ENCODE measurements at places on chromosomes 16 and 17.

DNA sequence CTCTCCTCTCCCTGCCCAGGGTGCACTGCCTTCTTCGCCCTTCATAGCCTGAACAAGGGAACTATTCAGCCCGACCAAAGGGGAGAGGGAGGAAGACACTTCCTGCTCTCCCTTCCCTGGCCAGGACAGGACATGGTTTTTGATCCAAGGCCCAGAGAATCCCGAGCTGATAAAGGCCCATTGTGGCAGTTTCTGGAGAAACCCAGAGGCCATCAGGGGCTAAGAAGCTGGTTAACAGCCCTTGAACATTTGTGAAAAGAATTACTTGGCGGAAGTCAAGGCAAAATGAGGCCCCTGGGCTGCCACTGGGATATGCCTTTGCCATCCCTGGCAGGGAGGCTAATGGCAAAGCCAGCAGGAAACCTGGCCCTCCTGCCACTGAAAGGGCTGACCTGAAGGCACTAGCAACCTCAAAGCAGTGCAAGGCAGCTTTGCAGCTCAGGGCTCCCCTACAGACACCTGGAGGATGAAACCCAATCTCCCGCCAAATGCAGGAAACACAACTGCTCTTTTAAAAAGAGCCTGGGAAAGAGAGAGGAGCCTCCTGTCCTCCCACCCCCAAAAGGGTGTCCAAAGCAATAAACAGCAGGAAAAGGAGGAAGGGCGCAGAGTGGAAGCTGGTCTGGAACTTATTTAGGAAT lies 12.6 kb downstream of the PHB1 start:
- no peak for ATAC-seq

DNA sequence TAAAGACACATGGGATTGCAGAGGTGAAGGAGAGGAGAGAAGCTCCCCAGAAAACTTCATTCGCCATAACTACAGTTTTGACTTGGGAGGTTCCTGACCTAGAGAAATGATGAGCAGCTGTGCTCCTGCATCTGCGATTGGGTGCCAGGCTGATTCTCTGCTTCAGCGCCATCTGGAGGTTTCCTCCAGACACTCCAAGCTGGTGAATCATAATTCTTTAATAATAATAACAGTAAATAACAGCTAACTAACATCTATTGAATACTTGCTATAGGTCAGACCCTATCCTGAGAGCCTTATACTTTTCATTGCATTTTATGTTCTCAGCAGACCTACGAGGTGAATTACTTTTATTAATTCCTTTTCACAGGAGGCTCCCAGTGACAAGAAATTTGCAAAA lies 575.8 kb downstream of the TOX3 start:
- no peak for ATAC-seq

DNA sequence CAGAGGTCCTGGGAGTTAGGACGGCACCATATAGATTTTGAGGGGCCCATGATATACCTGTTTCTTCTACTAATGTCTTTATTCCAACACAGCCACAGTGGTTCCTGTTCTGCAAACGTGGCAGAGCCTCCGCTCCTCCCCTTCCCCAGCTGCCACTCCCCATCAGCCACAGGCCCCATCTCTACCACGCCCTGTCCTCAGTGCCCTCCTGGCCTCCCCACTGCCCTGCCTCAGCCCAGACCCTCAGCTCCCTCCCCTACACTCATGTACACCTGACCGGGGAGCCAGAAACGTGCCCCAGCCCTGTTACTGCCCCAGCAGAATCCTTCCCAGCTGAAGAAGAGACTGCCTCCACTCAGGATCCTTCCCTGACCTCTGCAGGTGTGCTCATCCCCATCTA lies 11.9 kb upstream of the RBFOX3 start:
- ATAC-seq: no peak

GRCh38 chr17:5780476-5780875 lies 196.2 kb upstream of the NLRP1 start:
- no peak for ATAC-seq

DNA sequence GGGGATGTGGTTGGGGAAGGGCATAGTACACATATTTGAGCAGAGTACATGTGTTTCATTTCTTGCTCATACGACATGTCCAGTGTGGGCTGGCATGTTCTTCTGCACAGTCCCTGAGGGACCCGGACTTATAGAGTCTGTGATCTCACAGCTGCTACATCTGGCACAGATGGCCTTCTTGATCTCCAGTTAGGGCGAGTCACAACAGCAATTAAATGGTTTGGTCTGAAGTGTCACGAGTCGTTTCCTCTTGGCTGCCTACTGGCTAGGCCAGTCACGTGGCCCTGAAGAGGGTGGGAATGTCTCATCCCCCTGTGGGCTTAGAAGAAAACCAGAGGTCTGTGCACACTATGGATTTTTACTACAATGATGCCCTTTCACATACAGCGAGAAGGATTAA lies 443.6 kb downstream of the WWOX start:
- ATAC-seq: no peak

DNA sequence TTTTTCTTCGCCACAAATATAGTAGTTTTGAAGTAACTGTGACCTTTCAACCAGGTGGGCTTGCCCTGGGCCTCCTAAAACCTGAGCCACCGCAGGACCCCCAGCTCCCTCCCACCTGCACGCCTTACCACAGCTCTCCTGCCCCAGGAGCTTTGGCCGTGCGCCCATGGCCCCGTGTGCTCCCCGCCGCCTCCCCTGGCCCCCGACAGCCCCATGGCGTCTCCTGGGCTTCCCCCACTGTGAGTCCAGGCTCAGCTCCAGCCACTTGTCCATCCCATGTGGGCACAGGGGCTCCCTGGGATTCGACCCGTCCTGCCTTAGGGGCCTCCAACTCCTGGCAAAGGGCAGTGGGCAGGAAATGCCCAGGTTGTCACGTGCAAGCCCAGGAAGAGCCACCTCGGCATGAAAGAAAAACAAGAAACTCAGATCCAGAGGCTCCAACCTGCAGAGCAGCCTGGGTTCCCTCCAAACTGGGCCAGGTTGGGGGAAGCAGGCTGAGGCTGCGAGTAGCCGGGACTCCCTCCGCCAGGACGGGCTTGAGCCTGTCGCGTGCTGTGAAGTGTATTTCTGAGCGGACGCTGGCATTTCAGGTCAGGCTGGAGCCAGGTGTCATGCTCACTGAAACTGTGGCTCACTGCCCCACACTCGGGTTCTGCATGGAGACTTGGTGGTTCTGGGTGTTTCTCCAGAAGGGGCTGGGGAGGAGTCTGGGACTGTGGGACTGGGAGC lies 5.8 kb downstream of the LGALS3BP start:
- ATAC-seq: no peak

GRCh38 chr16:88008840-88009239 lies 57.6 kb downstream of the BANP start:
- ATAC-seq: no peak

DNA sequence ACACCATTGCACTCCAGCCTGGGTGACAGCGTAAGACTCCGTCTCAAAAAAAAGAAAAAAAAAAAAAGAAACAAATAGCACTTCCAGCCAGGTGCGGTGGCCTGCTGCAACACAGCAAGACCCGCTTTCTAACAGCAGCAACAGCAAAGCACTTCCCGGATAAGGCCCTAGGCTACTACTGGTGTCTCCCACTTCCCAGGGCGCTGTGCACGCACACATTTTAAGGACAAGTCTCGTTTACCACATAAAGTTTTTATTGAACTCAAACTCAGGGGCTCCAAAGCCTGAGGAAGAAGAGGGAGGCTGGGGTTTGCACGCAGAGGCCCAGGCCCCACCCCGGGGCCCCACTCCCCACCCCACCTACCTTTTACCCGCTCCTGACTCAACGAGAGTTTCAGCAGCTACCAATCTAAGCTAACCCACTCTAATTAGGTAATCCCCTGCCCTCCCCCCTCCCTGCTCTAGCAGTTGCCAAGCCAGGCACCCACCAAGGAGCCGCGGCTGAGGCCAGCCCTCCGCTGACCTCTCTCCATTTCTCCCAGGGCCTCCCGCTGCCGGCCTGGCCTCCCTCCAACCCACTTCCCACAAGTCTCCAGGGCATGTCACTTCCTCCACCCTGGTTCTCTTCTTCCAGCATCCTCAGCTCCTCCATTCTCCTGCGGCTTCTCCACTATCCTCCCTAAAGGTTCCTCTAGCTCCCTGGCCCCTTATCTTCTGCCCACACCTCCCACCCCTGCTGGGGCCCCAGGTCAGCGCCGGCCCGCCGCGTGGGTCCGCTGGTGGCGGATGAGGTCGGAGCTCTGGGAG lies 2.4 kb downstream of the ZNF768 start:
- no peak for ATAC-seq

- no peak for ATAC-seq
These were observed 59.2 kb upstream of the ADORA2B start for GRCh38 chr17:15885770-15886169.

DNA sequence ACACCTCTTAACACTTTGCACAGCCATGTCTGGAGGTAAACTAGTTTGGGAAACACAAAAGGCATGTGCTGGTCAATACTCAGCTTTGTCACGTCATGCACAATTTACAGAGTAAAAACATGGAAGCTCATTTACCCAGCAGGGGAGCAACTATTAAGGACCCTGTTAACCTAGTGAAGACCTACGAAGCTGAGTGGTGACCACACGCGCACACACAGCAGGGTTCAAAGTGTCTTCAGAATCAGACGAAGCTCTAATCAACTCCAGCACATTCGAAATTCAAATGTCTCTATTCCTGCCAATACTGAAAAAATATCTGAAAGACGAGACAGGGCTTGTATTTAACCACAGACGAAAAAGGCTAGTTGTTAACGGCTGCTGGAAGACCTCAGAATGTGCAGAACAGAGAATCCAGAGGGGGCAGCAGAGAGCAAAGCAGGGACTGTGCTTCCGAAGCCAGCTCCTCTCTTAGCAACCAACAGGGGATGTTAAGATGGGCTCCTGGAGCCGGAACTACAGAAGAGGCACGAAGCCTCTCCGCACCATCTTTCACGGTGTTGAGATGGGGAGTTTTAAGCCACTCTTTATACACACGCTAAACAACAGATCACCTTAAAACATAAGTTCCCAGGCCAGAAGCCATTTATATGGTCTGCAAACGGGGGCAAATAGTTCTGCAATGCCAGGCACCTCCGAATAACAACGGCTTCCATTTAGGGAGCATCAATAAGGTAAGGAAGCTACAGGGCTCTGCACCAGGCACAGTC lies 45.7 kb downstream of the CMTM4 start:
- ATAC-seq: peak; percentile 89

DNA sequence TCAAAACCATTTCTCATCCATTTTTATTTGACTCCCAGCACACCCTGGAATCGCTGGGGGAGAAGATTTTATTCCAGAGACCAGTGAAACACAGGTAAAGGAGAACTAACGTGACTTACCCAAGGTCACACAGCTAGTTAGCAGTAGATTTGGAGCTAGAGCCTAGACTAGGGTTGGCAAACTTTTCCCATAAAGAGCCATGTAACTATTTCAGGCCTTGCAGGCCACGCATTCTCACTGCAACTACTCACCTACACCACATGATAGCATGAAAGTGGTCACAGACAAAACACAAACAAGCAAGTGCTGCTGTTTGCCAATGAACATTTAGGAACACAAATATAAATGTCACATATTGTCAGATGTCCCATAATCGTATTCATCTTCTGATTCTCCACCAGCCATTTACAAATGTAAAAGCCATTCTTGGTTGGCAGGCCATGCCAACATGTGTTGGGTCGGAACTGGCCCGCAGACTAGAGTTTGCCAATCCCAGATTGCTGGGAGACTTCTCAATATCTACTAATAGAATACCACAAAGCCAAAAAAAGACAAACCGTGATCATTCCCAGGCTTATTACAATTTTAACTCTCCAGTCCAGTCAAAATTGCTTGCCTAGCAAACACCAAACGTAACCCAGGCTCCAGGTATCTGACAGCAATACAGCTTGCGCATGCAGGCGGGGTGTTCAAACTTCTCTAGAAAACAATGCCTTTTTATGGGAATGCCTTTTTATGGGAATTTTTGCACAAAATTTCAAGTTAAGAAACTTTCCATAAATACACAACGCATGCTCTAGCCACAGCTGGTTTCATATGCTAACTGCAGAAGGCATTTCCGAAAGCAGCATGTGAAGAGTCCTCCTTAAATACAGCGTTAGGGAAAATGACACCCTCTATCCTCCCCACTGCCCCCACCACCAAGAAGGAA lies 20.9 kb downstream of the ZFHX3 start:
- ATAC-seq: no peak

GRCh38 chr17:39483506-39483905 lies 22.2 kb downstream of the CDK12 start:
- no peak for ATAC-seq

DNA sequence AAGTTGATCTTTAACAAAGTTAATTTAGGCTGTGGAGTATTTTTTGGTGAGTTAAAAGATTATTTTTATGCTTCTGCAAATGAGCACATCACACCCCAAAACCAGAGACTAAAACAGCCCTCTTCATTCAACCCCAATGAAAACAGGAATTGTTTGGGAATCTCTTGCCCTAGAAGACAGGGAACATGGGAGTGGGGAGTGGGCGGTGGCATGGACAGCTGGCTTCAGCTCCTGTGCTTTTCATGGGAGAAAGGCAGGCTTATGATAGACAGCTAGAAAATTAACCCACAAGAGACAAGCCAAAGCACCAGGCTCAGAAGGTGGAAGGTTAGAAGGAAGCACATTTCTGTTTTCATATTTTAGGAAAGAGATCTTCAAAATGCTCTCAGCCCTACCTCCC lies 19.2 kb downstream of the GRIN2A start:
- ATAC-seq: no peak

- no peak for ATAC-seq
These were observed 108.6 kb upstream of the GOT2 start for GRCh38 chr16:58842746-58843145.

GRCh38 chr16:5523829-5524228 lies 426.2 kb upstream of the EEF2KMT start:
- ATAC-seq: no peak

- ATAC-seq: no peak
These were observed 27.9 kb downstream of the CLEC16A start for GRCh38 chr16:10972108-10972818.

GRCh38 chr16:88640498-88641247 lies 2.3 kb downstream of the IL17C start:
- ATAC-seq: peak; percentile 14

- no peak for ATAC-seq
These were observed 23.7 kb upstream of the BCO1 start for GRCh38 chr16:81214745-81215166.

- ATAC-seq: no peak
These were observed 69.4 kb upstream of the SMIM36 start for GRCh38 chr17:55580596-55581133.

DNA sequence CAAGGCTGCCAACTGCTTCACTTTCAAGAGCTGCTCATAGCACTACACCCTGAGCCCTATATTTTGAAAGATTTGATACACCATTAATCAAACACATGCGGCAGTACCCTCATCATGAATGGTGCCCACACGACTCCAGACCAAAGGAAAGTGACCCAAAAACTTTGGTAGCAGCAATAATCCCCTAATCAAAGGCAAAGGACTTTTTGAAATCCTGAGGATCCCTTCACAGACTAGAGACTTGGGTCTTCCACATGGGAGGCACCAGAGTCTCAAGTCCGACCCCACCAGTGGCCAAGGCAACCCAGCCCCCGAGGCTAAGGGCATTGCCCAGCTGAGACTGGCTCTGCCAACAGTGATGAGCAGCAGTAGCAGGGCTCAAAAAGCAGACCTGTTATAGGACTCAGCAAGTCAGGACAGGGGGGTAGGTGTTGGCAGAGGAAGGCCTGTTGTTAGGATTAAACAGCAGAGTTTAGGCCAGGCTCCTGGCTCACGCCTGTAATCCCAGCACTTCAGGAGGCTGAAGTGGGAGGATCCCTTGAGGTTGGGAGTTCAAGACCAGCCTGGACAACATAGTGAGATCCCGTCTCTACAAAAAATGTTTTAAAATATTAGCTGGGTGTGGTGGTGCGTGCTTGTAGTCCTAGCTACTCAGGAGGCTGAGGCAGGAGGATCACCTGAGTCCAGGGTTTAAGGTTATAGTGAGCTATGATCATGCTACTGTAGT lies 3.2 kb downstream of the TRIM25 start:
- no peak for ATAC-seq
